ENCODE measurements at places on chromosomes 3 and 15.
A peak's percentile ranks its signal among the peaks of the same experiment; 100 is the strongest.

- no peak for DNase-seq
These were observed 340.3 kb downstream of the SLC9A9 start for GRCh38 chr3:143507735-143508580.

- DNase-seq: no peak
These were observed 664 bp upstream of the LARP6 start for GRCh38 chr15:70854666-70854976.

DNA sequence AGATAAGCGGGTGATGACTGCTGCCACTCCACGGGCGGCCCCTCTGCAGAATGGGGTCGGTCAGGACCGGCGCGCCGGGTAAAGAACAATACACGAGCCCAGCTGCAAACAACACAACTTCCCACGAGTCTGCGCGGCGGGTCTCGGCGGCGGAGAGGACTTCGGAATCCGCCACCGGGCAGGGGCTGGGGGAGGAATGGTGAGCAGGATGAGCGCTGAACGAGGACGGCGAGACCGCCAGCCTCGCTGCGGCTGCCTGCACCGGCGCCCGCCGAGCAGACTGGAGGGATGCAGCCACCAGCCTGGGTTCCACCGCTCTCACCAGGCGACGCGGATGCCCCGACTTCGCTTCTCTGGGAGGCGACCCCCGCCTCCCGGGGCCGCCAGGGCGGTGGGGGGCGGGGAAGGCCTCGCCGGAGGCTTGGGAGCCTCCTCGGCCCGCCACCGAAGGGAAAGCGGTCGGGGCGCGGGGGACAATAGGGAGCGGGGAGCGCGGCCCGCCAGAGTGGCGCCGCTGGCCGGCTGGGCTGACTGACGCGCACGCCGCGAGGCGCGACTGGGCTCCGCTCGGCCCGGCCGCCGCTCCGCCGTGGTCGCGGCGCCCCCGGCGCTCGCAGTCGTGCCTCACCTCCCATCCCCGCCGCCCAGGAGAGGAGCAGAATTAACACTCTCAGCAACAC, 515 bp downstream of the ADAM10 start:
- DNase-seq: peak; percentile 75

DNA sequence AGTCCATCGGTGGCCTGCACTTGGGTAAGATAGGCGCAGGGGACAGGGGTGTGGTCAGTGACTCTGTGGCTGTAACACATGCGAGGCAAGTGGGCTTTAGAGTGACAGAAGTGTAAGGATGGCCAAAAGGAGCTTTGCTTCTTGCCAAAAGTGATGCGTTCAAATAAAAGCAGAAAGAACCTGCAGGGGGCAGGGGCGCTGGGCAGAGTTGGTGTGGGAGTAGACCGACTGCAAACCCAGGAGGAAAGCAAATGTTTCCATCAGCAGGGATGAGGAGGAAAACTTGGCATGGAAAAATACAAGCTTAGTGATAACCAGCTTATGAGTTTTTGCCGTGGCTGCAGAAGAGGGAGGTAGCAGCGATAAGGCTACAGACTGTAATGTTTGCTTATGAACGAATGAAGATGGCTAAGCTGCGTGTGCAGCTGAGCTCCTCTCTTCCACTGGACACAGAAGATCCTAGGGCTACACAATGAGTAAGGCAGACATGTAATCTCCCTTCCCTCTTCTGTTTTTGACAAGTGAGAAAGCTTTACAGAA, 149.4 kb downstream of the WNT5A start:
- no peak for DNase-seq

- DNase-seq: no peak
These were observed 440.4 kb downstream of the FHIT start for GRCh38 chr3:60810881-60811280.
